ENCODE measurements at places on chromosomes 1 and 21.

DNA sequence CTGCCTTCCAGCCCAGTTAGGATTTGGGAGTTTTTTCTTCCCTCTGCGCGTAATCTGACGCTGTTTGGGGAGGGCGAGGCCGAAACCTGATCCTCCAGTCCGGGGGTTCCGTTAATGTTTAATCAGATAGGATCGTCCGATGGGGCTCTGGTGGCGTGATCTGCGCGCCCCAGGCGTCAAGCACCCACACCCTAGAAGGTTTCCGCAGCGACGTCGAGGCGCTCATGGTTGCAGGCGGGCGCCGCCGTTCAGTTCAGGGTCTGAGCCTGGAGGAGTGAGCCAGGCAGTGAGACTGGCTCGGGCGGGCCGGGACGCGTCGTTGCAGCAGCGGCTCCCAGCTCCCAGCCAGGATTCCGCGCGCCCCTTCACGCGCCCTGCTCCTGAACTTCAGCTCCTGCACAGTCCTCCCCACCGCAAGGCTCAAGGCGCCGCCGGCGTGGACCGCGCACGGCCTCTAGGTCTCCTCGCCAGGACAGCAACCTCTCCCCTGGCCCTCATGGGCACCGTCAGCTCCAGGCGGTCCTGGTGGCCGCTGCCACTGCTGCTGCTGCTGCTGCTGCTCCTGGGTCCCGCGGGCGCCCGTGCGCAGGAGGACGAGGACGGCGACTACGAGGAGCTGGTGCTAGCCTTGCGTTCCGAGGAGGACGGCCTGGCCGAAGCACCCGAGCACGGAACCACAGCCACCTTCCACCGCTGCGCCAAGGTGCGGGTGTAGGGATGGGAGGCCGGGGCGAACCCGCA is at the start of gene PCSK9:
PCSK9 (plus strand) TSS at position 207 of the 741 bp plus-strand sequence; CDS start at position 497, 290 bp downstream.
- DNase-seq: no peak

- DNase-seq: no peak
Observed at GRCh38 chr1:115289940-115290339, 48.1 kb downstream of the NGF start.

DNA sequence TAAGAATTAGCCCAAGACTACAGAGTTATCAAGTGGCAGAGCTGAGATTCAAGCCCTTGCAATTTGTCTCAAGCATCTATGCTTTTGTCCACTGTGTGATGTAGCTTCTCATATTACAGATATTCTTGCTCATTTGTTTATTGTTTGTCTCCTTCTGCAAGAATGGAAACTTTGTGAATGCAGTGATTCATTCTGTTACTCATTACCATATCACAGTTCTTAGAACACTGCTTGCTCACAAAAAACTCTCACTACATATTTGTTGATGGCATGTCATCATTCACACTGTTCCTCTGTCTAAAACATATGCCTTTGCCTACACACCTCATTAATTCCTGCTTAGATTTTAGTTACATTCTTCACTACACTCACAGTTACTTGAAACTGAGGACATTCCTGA is 1198.9 kb downstream of the PLA2G4A start:
- no peak for DNase-seq

DNA sequence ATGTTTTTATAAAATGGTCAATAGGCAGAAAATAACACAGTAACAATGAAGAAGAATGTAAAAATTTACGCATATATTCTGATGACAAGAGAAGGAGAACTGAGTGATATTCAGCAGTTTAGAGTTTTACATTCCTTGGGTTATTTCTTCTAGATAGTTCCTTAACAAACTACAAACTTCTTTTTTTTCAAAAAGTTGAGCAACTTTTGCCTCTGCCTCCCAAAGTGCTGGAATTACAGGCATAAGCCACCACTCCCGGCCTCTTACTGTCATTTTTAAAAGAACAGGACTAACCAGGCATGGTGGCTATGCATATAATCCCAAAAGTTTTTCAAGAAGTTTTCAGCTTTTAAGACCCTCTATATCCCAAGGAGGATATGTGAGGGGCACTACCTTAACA is 32.9 kb downstream of the ARNT start:
- no peak for DNase-seq

DNA sequence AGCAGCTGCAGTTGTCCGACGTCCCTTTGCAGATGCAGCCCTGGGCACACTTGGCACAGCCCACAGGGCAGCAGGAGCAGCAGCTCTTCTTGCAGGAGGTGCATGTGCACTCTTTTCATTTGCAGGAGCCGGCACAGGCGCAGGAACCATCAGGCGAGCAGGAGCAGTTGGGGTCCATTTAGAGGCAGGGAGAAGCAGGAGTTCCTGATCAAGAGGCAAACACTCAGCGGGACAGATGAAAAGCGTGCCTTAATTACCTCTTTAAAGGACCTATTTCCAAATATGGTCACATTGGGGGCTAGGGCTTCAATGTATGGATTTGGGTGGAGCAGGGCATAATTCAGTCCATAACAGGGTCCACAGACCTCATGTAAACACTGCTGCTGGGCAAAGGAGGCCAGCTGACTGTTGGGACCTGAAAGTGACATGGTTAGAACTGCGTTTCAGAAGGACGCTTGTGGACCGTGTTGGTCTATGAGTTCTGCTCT is 4.3 kb upstream of the CPLANE2 start:
- no peak for DNase-seq

- no peak for DNase-seq
Observed at GRCh38 chr21:35502821-35503220, 453.7 kb upstream of the RUNX1 start.

DNA sequence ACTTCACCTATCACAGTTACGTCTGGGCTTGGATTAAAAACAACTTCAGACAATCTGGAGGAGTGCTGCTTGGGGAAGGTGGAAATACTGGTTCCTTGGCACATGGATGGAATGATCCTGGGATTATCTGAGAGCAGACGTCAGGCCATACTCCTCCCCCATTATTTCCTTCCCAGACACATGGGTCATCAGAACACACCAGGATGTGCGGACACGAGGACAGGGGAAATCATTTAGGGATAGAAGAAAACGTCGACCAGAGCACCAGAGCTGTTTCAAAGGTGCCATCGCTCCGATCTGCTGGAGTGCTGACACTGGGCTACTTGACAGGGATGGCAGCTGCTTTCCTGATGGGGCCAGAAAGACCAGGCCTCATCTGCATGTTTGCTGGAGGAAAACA is 31.8 kb upstream of the ANGPTL7 start:
- DNase-seq: no peak

DNA sequence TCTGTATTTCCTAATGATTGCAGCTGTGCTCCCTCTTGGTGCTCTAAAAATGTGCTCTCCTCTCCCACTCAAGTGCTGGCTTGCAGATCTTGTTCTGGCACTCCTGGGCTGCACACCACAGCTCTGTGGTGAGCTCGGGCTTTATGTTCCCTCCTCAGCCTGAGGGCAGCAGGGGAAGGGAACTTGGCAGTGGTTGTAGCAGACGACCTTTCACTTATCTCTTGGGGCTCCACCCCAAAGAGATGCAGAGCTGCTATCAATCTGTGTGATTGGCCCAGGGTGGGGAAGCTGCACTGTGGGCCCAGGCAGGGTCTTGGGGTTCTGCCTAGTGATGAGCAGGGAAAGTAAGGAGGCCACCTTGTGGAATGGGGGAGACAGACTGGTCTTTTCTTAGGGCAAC is 143.5 kb upstream of the GORAB start:
- DNase-seq: no peak

GRCh38 chr1:154478639-154479038 is 23.4 kb upstream of the TDRD10 start:
- DNase-seq: no peak

DNA sequence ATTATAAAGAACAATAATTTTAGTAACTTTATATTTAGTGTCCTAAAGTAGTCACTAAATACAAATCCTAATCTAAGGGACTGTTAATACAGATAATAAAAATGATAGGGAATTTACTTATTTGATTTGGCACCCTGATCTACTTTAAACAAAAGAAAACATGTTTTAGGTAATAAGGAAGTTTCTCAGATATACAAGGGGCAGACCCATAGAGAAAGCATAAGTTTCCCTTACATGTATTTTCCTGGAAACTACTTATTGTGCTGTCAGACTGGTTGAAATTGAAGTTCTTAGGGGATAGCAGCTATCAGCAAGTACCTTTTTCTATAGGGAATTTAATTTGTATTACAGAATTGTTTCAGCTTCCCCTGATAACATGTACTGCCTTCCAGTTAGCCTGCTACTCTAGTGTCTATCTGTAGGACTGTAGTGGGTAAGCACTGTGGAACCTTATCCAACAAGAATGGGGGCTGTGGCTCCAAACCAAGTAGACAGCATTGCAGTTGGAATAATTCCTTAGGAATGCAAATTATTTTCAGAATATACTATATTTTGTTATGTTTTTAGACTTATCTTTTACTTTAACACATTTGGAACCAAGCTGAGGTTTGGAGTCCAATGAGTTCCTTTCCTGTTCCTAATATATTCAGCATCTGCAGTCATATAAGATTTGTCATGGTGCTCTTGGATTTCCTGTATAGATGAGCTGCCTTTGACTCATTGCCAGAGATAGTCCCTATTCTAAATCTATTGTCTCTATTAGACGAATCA is 14.7 kb downstream of the MSH4 start:
- DNase-seq: no peak

DNA sequence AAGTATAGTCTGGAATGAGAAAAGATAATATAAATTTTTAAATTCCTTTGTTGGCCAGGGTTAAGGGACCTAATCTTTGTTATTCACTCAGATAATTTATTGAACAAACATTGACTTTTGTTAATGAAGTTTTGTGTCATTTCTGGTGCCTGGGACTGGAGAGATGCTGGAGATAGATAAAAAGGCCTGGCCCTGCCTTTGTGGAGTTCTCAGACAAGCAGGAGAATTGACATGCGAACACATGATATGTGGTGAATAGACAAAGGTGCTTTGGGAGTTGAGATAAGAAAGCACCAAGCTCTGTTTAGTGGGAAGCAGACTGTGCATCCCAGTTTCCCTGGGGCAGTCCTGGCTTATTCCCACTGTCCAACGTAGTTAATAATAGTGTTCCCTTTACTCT is 8.5 kb downstream of the C1orf21 start:
- DNase-seq: no peak

- no peak for DNase-seq
Observed at GRCh38 chr1:244451539-244451950, at the start of gene ADSS2. TSS of gene ADSS2 (minus strand) at chr1:244451909. CDS start at chr1:244451817, 92 bp downstream.

DNA sequence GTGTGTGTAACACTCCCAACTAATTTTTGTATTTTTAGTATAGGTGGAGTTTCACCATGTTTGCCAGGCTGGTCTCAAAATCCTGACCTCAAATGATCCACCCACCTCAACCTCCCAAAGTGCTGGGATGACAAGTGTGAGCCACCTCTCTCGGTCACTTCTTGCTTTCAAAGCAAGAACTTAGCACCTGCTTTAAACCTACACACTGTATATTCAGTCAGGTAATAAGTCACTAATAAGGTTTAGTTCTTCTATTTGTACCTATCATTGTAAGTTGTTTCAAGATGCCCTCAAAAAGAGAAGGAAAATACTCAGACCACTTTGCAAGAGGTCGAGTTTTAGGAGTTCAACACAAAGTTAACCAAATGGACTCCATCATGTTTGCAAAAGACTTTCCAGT is 431.3 kb downstream of the MRPL39 start:
- DNase-seq: no peak

DNA sequence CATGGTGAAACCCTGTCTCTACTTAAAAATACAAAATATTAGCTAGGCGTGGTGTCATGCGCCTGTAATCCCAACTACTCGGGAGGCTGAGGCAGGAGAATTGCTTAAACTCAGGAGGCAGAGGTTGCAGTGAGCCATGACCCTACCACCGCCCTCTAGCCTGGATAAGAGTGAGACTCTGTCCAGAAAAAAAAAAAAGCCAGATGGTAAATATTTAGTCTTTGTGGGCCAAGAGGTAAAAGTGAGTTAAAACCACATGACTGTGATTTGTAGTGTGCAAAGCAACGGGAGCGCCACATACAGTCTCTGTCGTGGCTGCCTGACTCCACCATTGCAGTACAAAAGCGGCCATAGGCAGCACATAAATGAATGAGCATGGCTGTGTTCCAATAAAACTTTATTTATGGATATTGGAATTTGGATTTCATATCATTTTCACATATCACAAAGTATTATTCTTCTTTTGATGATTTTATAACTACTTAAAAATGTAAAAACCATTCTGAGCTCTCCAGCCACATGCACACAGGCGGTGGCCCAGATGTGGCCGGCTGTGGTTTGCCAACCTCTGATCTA is 51.8 kb upstream of the CASZ1 start:
- DNase-seq: no peak

DNA sequence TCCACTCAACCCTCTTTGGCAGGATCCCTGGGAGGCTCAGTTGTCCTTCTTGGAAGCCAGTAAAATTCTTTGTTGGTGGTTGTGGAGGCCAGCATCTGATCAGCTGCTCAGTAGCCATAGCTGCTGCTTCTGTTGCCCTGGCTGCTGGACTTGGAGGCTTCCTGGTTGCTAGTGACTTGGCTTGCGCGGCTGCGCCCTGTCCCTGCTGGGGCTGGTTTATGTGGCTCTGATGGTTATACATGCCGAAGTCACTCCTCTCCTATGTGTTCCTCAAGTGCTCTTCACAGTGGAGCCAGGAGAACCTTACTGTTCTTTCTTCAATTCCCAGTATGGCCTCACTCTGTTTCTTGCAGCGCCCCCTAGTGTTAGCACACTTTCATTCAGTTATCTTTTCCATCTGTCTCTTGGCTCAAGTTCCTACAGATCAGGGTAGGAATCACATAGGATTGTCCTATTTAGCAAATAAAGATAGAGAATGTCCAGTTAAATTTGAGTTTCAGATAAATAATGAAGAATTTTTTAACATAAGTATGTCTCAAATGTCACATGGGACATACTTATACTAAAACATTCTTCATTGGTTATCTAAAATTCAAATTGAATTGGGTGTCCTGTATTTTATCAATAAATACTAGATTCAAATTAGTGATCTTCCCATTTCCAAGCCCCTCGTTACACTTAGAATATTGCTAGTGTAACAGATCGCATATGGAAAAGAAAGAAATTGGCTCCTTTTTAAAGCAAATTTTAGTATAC is 176.5 kb downstream of the TGFB2 start:
- DNase-seq: no peak

DNA sequence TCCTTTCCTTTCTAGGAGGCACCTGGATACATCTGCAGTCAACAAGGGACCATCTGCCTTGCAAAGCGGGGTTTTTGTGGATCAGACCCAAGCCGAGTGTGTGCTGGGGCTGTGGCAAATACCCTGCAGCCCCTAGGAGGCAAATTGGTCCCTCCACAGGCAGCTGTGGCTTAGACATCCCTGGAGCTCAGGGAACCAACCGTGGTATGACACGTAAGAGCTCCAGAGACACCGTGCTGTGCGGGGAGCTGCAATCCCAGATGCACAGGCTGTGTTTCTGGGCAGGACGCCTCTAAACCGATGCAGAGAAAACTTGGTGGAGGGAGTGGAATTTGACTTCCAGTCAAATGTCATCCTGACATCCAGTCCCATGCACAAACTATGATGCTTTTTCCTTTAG is 141.5 kb downstream of the KAZN start:
- no peak for DNase-seq

GRCh38 chr21:33008333-33009051 is 17.2 kb upstream of the OLIG2 start:
- no peak for DNase-seq

GRCh38 chr1:67713057-67713846 is 28.3 kb downstream of the GADD45A start:
- DNase-seq: no peak

Measured in esophagus muscularis mucosa (tissue), 4 donors.